Stimulated activated naive CD4-positive, alpha-beta T cell treated with Interleukin-2 at 50 U/mL for 16 hours (primary cell): ENCODE measurements at places on chromosomes 6 and 20.

GRCh38 chr20:10622657-10623418 lies 51.0 kb downstream of the JAG1 start:
- DNase-seq, result no peak

DNA sequence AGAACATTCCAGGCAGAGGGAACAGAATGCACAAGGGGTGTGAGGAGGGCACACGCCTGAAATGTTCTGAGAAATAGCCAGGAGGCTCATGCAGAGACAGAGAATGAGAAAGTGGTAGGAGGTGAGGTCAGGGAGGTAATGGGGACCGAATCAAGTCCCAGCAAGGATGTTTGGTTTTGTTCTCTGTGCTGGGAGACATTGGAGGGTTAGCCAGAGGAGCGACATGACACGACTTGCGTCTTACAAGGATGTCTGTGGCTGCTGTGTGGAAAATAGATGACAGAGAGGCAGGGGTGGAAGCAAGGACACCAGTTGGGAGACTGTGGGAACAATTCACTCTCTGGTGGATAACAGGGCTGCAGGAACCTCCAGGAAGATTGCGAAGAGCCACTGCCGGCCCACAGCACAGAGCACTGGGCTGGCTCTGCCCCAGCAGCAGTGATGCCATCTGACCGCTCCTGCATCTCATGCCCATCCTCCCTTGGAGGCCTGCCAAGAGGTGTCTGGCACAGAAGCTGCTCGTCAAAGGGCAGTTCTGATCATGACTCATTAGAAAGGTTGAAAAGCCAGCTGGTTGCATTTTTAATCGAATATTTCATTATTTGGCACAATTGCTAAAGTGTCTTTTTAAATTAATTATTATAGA lies 57.7 kb upstream of the CD83 start:
- DNase-seq, result no peak

- no peak for DNase-seq
Measured at GRCh38 chr20:12969071-12969669, 39.6 kb upstream of the SPTLC3 start.

DNA sequence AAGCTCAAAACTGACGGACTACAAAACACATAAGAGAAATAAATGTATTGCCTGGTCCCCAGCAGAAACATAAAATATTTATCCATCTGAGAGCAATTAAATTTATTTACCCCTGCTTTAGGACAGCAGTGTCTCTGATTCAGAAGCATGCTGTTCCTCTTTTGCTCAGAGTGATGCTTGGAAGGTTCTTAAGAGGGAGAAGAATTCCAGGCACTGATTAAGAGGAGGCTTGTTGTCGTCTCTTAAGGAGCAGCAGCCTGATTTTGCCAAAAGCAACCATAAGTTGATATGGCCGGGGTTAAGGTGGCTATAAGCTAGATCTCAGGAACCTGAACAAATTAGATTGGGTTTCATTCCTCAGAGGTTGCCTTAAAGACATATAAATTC lies 25.8 kb downstream of the CAP2 start:
- DNase-seq, result no peak

DNA sequence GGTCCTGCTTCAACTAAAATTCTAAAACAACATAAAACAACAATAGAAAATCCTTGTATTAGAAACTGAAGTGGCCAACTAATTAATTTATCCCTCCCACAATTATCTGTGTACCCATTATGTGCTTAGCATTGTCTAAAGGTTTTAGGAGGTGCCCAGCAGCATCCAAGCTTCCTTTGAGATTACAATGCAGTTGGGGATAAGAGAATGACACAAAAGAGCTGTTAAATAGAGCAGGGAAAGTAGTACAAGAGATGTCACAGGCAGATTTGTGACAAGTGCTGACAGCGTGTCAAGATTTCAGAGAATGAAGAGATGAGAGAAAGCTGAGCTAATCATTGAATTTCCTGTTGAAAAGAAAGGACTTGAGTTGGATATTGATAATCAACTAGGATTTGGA lies 204.8 kb downstream of the OTOR start:
- DNase-seq, result no peak

- DNase-seq, result no peak
Measured at GRCh38 chr6:10262505-10262904, 152.4 kb downstream of the TFAP2A start.
